Muscle of arm (tissue), 14 donors: ENCODE measurements at places on chromosomes 16 and 17. TPM values are rescaled to one million over a fixed set of nuclear protein-coding genes. Genes with fewer than 3 reads are reported as not detected.

The RAB11FIP4 gene
- polyA plus RNA-seq, result 0.44 TPM

The FLII gene
- polyA plus RNA-seq, result 147 TPM

The CLDN9 gene
- 0.39 TPM for polyA plus RNA-seq

The KRTAP3-3 gene
- polyA plus RNA-seq, result not detected

The TBC1D3G gene
- not detected for polyA plus RNA-seq

The TPSD1 gene
- 0.58 TPM for polyA plus RNA-seq

The RNF151 gene
- polyA plus RNA-seq, result not detected

The ENPP7 gene
- polyA plus RNA-seq, result not detected

The TP53TG3B gene
- polyA plus RNA-seq, result not detected

The HSD11B2 gene
- polyA plus RNA-seq, result 7.5 TPM

The NHERF1 gene
- polyA plus RNA-seq, result 6.7 TPM

The RTN4RL1 gene
- 1.7 TPM for polyA plus RNA-seq

The CA5A gene
- 0.15 TPM for polyA plus RNA-seq

The SOX9 gene
- polyA plus RNA-seq, result 8.7 TPM

The SALL1 gene
- polyA plus RNA-seq, result 0.34 TPM

The TBC1D3 gene
- not detected for polyA plus RNA-seq

The WFDC1 gene
- not detected for polyA plus RNA-seq

The HEATR9 gene
- polyA plus RNA-seq, result not detected

The MAPK7 gene
- polyA plus RNA-seq, result 22.1 TPM

The CACNG1 gene
- polyA plus RNA-seq, result 108 TPM

The HP gene
- not detected for polyA plus RNA-seq

The TTYH2 gene
- 63.7 TPM for polyA plus RNA-seq

The HEXD gene
- 18.9 TPM for polyA plus RNA-seq

The CMTM1 gene
- 5.1 TPM for polyA plus RNA-seq

The MPDU1 gene
- 37.1 TPM for polyA plus RNA-seq

The TEFM gene
- 17.8 TPM for polyA plus RNA-seq

The ZNF624 gene
- polyA plus RNA-seq, result not detected

The EVI2B gene
- 20.1 TPM for polyA plus RNA-seq

The NGFR gene
- 63.1 TPM for polyA plus RNA-seq

The TP53TG3D gene
- 0.24 TPM for polyA plus RNA-seq

The PRSS27 gene
- 1.0 TPM for polyA plus RNA-seq

The FAM83G gene
- 0.19 TPM for polyA plus RNA-seq

The NPIPB8 gene
- 0.58 TPM for polyA plus RNA-seq

The TBX6 gene
- 0.38 TPM for polyA plus RNA-seq

The MYH11 gene
- 375 TPM for polyA plus RNA-seq

The RAB37 gene
- 1.8 TPM for polyA plus RNA-seq

The NTN3 gene
- 1.9 TPM for polyA plus RNA-seq

The KRT33A gene
- not detected for polyA plus RNA-seq

The CPHXL2 gene
- 0.25 TPM for polyA plus RNA-seq
